HCEC 1CT (cell line): ENCODE measurements at places on chromosomes 16 and 17.
A peak's percentile ranks its signal among the peaks of the same experiment; 100 is the strongest.

- DNase-seq: no peak
These were observed 5.8 kb downstream of the SEPHS2 start for GRCh38 chr16:30439720-30440348.

DNA sequence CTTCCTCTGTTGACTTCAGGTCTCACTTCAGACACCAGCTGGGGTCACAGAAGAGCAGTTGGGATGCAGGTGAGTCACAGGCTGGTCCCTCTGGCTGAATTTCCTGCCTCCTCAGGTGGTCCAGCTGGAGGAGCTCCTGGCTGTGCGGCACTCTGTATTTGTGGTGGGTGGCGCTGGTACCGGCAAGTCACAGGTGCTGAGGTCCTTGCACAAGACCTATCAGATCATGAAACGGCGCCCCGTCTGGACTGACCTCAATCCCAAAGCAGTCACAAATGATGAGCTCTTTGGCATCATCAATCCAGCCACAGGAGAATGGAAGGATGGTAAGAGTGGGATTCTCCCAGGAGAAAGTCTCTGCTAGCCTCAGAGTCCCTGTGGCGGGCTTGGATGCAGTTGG lies 149.2 kb downstream of the DNAH9 start:
- DNase-seq: no peak

- DNase-seq: no peak
These were observed 789.0 kb upstream of the SOX9 start for GRCh38 chr17:71331754-71332325.

DNA sequence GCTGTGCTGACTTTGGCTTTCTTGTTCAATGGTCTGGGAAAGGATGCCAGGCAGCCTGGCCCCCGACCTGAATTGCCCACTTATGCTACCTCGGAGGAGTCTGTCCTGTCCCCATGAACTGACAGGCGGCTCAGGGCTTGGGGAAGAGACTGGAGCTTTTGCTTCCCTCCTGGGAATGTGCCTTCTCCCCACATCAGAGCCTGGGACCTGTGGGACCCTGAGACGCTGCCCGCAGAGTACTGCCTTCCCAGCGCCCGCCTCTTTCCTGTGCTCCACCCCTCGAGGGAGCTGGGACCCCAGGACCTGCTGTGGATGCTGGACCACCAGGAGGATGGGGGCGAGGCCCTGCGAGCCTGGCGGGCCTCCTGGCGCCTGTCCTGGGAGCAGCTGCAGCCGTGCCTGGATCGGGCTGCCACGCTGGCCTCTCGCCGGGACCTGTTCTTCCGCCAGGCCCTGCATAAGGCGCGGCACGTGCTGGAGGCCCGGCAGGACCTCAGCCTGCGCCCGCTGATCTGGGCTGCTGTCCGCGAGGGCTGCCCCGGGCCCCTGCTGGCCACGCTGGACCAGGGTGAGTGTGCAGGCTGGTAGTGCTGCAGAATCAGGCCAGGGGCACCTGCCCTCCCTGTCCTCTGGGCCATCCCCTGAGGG lies 18.5 kb downstream of the FCSK start:
- no peak for DNase-seq

DNA sequence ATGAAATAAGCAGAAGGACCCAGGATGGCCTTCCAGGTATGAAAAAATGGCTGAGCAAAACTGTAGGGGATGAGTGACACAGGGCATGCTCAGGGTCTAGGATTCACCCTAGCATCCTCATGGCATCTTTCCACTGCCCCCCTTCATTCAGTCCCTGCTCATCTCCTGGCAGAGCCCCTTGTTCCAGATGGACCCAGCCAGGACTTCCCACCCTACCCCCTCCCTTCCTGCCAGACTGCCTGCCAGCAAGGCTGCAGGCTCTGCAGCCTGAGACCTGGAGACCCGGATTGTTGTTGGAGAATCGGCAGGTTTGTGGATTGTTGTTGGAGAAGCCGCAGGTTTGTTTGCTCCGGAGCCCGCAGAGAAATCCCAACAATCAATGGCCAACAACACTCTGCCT lies 6.6 kb downstream of the SEZ6 start:
- DNase-seq: no peak

- no peak for DNase-seq
These were observed 22.6 kb downstream of the RSL1D1 start for GRCh38 chr16:11828696-11829095.

- DNase-seq: no peak
These were observed 32.8 kb downstream of the UBN1 start for GRCh38 chr16:4880006-4880580.

DNA sequence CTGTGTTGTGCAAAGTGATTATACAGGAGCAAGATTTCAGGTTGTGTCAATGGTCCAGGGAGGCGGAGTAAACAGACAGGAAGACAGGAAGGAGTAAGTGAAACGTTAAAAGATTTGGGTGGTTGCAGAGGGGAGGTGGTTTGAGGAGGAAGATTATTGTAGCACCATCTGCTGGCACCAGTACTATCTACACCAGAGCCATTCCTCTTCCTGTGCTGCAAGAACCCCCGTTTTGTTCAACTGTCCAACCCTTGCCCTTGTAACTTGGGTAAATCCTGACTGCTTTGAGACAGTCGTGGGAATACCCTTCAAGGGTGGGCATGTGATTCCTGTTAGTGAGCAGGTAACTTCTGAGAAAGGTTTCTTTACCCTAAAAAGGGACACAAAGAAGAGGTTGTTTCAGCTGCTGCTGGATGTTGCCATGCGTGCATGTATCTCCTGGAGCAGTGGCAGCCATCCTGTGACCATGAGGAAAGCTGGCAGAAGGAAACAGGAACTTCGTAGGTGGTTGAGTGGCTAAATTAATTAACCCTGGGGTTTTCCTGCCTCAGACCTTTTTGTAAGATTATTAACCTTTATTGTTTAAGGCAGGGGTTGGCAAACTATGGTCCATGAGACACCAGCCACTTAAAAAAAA lies 124.1 kb downstream of the PRKCA start:
- peak; percentile 44 for DNase-seq

- DNase-seq: peak; percentile 60
These were observed 37.2 kb downstream of the SKAP1 start for GRCh38 chr17:48392857-48393256.

DNA sequence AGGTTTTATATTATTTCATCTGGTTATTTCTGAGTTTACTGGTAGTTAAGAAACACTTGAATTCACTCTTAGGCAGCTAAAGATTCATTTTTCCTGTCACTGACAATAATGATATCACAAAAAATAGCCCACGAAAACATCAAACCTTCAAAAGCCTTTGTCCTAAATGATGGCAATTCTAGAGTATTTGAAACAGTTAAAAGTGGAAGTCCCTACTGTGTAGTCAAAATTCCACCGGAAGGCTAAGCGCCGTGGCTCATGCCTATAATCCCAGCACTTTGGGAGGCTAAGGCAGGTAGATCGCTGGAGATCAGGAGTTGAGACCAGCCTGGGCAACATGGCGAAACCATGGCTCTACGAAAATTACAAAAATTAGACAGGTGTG lies 103.5 kb downstream of the HIC1 start:
- DNase-seq: no peak

DNA sequence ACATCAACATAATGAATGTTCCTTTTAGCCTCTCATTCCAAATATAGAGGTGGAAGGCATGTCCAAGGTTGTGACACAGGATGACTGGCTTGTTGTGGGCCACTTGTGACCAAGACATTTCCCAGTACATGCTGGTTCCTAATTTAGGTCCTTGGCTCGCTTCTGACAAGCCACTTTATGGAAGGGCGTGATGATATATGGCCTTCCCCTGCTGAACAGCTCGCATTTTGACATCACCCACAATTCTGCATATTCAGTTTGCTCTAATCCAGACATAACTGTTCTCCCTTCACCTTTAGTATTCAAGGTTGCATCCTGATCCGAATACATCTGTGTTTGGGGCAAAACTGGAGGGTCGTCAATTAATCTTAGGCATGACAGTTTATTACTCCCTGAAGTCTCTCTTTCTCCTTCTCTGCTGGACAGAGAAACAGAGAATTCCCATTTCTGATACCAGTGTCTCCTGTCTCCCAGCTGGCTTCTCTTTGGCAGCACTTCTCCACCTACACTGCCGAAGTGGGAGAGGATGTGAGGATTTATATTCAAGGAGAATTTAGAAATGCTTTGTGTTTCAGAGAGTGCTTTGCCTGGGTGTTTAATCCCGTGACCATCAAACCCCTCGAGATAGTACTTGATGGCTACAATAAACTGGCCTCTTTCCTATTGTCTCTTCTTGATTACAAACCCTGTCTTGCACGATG lies 815.5 kb upstream of the RBFOX1 start:
- DNase-seq: no peak

- no peak for DNase-seq
These were observed 624.2 kb upstream of the ZFHX3 start for GRCh38 chr16:73672135-73672534.

DNA sequence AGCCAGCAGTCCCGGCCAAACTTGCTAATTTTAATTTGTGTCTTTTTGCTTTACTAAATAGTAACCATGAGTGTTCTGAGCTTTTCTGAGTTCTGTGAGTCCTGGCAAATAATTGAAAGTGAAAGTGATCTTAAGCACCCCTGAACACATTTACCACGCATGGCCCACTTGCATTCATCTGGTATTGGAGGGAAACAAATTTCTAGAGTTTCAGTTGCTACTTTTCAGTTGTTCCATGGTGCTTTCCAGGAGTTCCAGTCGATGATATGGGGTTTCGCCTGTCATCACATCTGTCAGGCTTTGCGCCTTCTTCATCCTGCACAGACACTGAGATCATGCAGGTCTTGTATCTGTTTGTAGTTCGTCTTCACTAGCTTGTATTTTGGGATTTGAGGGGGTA lies 44.1 kb downstream of the CRLF3 start:
- DNase-seq: no peak
